Hypothalamus (tissue), 51 donors: ENCODE measurements at places on chromosomes 2 and 18.
A peak's percentile ranks its signal among the peaks of the same experiment; 100 is the strongest.

GRCh38 chr2:60959501-60959900 lies 58.0 kb upstream of the PEX13 start:
- DNase-seq: no peak

DNA sequence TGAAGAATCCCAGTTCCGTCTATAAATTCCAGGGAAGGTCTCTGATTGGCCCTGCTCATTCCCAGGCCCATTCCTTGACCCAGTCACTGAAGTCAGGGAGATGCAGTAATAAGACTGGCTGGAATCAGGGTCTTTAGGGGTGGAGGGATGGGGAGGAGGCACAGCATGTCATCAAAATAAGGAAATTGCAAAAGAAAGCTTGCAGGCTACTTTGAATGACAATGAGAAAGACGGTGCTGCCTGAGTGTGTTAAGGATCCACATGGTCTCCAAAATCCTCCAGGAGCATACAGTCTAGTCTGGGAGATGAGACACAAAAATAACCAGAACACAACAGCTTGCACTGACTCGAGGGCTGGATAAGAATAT lies 2.0 kb upstream of the DES start:
- DNase-seq: no peak

DNA sequence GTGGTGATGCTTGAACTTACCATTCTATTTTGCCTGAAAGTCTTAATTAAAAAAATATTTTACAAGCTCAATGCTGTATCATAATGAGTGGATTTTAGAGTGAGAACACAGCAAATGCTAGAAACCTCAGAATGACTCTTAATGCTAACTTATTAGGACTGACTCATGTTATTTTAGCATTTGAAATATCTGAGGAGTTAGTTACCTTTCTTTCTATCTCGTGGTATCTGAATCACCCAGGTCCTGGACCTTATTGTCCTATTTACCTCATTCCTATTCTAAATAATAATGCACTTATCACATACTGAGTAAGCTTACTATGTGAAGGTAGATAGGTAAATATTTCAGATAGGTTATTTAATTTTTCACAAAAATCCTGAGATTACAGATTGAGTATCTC lies 70.7 kb downstream of the SOS1 start:
- DNase-seq: no peak

- DNase-seq: peak; percentile 3
Measured at GRCh38 chr2:199985625-199986207, 30.3 kb downstream of the MAIP1 start.

DNA sequence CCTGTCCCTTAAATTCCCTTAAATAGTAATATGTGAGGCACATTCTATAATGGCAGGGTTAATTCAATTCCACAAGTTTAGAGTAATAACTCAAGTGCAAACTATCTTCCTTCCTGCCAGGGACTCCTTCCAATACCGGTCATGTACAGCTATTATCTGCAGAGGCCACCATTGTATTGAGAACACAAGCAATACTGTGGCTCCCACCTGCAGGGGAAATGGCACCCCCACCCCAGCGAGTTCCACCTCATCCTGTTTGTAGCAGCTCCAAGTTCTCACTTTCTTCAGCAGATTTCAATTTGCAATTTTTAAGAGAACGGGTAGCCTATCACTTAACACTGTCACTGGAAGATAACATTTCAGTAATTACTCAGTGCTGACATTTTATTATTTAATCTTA lies 172.1 kb upstream of the PID1 start:
- DNase-seq: no peak

GRCh38 chr2:96508521-96509113 lies 3.5 kb upstream of the NEURL3 start:
- DNase-seq: no peak

GRCh38 chr2:27921880-27922547 lies 31.5 kb downstream of the BABAM2 start:
- no peak for DNase-seq

- peak; percentile 51 for DNase-seq
Measured at GRCh38 chr18:35376742-35377695, at the start of gene ZNF396. Gene ZNF396, minus strand, starts transcription at chr18:35377337. Its CDS starts 3,045 bp downstream, at chr18:35374292.

DNA sequence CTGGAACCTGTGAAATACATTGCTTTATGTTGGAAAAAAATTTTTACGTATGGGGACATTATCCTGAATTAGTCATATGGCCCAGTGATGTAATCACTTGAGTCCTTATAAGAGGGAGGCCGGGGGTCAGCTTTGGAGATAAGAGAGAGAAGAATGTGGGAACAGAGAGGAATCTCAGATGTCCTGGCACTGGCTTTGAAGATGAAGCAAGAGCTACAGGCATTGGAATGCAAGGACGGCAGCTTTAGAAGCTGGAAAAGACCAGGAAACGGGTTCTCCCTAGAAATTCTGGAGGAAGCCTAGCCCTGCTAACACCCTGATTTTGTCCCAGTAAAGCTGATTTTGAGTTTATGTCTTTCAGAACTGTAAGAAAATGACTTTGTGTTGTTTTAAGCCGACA lies 1129.9 kb upstream of the GYPC start:
- no peak for DNase-seq

DNA sequence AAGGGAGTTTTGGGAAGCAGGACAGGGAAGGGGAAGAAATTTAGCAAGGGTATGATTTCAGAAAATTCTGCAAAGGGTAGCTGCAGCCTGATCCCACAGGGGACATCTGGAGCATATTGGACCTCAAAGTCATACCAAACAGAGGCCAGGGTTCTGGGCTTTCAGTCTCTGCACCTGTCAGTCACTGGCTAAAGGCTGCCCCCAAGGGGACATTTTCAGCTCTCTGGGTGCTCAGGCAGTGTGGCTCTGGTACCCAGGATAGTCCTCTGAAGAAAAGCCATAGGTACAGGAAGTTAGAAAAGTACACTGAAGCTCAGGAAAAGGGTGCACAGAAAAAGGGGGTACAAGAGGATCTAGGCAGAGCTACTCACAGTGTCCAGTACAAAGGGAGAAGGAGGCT lies 149.2 kb downstream of the INSIG2 start:
- DNase-seq: no peak

DNA sequence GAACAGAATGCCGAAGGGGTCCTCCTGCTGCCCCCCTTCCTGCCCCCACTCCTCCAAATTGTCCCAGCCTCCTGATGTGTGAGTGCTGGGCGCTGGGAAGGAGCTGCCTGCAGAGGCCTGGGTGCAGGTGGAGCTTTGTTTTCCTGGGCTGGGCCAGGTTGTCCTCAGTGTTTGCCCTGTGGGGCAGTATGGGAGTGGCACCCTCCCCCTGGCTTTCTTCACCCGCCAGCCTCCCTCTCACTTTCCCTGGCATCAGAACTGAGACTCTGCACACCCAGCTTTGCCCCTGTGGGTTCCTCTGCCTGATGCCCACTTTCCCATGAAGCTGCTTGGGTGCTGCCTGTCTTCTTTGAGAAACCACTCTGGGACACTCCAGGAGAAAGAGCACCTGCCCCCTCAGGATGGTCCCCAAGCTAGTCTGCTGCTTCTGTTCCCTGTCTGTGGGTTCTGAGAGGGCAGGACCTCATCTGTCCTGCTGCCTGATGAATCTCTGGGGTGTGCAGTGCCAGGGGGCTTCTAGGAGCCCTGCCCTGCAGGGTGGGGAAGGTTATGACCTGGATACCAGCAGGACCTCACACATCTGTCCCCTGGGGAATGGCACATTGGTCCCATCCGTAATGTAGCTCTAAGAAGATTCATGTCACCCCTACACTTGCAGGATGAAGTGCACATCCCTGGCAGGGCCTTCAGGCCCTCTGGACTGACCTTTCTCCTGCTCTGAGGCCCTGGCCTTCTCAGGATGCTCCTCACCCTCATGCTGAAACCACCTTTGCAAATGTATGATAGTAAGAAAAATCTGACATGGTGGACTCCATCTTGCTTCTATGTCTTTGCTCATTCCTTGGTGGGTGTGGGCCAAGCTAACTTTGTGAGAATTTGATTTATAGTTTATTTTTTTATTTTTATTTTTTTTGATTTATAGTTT lies 146.8 kb upstream of the HS6ST1 start:
- no peak for DNase-seq

GRCh38 chr18:64132871-64133270 lies 16.0 kb downstream of the LINC00305 start:
- no peak for DNase-seq

DNA sequence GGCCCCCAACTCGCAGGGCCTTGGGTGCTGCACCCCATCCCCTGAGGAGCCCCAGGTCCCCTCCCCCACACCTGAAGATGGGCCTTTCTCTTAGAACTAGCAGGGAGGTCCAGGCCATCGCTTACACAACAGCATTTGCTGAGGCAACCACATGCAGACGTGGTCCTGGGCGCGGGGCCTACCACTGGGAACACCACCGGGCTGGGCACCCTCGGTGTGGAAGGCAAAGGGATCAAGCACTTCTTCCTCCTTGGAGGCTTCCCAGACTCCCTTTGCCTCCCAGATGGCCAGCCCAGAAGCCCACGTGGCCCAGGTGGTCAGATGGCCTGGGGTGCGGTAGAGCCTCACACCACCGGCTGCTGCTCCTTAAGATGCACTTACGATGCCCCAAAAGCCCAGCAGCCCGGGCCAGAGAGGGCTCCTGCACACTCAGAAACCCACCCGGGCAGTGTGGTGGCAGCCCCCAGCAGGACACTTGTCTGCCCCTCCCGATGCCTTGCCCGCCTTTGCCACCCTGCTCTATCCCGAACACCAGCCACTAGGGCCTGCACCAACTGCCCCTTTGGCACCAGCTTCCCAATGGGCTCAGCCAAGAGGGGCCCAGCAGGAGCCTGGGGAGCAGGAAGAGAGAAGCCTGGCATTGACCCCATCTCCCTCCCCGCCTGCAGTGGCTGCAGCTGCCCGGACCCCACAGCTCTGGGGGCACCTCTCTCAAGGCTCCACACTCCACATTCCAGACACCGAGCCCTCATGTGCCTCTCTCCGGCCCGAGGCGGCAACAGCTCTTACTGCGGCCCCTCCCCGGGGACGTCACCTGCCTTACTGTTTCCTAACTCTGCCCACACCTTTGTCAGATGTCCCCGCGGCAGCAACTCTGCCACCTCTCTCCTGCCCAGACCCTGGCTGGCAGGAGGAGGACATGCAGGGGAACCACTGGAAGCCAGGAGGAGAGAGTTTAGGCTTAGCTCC lies 13.9 kb upstream of the MLPH start:
- no peak for DNase-seq

- DNase-seq: no peak
Measured at GRCh38 chr2:234623521-234623991, 126.7 kb upstream of the ARL4C start.

DNA sequence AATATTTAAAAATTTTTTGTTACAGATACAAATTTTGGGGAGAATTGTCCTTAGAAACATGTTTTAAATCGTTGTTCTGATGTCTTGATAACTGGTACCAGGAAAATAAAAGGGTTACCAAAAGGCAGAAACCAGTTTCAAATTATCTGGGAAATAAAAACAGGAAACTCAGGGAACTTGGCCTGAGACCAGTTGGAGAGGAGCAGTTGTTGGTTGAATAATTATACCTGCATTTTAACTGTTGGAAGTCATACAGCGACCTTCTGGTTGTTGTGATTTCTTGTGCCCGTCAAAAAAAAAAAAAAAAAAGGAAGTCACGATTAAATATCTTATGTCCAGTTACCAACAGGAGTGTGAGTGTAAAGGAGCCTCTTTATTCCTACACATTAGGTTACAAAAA lies 51.8 kb downstream of the CRIM1 start:
- DNase-seq: no peak

DNA sequence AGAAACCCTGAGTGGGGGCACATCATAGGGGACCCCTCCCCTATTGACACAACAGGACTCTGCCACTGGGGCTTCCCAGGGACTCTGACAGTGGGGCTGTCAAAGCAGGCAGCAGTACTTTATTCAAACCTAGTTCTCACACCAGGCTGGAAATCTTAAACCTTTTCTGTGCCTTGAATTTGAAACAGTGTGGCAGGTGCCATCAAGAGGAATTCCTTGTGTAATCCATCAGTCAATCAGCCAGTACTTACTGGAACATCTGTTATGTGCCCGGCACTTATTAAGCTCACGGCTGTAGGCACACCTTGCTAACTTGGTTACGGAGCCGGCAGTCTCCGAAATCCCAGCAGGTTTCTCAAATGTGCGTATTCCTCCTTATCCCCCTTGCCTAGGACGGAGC lies 12.0 kb downstream of the GLI2 start:
- DNase-seq: no peak

GRCh38 chr18:3177902-3178687 lies 41.7 kb downstream of the MYOM1 start:
- DNase-seq: peak; percentile 25

DNA sequence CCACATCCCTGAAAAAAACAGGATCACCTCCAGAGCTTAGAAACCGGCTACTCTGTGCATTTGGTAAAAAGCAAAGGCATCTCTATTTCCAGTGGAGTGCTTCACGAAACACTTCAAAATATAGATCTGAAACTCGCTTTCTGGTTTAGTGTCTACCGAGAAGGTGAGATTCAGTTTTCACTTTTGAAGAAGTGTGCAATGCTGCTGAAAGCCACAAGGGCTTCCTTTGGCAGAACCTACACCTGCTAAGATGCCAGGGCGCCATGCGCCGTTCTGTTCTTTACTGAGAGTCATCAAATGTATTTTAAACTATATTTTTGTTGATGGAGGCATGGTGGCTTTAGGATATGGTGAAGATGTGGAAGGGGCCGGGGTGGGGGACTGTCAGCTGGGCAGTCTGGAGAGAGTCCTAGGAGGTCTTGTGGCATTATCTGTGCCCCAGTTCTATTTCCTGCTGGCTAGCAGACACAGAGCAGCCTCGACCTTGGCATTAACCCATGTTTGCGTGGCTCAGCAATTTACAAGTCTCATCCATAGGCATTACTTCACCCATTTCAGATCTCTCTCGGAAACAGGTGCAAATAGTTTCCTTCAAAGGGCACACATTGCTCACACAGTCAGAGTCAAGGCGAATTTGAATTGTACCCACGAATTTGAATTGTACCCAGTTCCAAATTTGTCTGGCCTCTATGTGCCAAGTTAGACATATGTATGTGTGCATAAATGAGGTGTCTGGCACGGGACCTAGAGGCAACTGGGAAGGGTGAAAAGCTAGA lies 46.7 kb upstream of the KCNF1 start:
- no peak for DNase-seq

GRCh38 chr2:187851955-187852561 lies 297.8 kb upstream of the TFPI start:
- DNase-seq: no peak

DNA sequence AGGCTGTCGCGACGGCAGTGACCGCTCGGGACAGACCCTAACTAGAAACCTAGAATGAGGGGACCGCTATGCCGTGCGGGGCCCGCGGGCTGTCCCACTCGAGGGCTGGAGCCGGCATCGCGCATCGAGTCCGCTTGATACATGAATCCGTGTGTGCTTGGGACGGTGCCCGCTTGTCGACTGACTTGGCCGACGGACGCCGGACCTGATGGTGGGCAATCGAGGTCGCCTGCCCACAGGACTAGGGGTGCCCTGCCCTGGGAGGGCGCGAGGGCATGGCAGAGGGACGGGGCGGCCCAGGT lies 749 bp upstream of the PTMA start:
- DNase-seq: no peak

- no peak for DNase-seq
Measured at GRCh38 chr2:65033178-65033577, 23.0 kb upstream of the CEP68 start.

DNA sequence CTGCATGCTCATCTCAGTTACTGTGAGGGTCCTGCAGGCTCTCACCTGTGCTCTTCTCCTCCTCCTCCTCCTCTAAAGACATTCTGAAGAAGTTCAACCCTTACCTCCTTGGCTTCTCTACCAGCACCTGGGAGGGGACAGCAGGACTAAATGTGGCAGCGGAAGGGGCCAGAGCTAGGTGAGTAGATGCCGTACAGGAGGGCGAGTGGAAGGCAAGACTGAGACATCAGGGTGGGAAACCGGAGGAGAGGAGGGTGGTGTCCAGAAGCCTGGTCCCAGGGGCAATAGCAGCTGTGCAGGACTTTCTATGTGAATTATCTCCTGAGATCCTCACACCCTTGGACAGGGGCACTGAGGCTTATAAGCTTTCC lies 124.9 kb downstream of the PLB1 start:
- no peak for DNase-seq
